ENCODE measurements at places on chromosomes 11 and 22. TPM values are rescaled to one million over a fixed set of nuclear protein-coding genes. Genes with fewer than 3 reads are reported as not detected.
A peak's percentile ranks its signal among the peaks of the same experiment; 100 is the strongest.

Gene SEZ6L
- 0.17 TPM for total RNA-seq

GRCh38 chr11:26359055-26359454 is 27.1 kb downstream of the ANO3 start:
- no peaks in the 10 kb centered on the region for H3K27me3 ChIP-seq
- no peak overlapping the region for H3K4me3 ChIP-seq
- no peak overlapping the region for H3K27ac ChIP-seq
- no peak for DNase-seq
- no peaks in the 10 kb centered on the region for H3K4me1 ChIP-seq
- no peaks in the 10 kb centered on the region for H3K36me3 ChIP-seq

DNA sequence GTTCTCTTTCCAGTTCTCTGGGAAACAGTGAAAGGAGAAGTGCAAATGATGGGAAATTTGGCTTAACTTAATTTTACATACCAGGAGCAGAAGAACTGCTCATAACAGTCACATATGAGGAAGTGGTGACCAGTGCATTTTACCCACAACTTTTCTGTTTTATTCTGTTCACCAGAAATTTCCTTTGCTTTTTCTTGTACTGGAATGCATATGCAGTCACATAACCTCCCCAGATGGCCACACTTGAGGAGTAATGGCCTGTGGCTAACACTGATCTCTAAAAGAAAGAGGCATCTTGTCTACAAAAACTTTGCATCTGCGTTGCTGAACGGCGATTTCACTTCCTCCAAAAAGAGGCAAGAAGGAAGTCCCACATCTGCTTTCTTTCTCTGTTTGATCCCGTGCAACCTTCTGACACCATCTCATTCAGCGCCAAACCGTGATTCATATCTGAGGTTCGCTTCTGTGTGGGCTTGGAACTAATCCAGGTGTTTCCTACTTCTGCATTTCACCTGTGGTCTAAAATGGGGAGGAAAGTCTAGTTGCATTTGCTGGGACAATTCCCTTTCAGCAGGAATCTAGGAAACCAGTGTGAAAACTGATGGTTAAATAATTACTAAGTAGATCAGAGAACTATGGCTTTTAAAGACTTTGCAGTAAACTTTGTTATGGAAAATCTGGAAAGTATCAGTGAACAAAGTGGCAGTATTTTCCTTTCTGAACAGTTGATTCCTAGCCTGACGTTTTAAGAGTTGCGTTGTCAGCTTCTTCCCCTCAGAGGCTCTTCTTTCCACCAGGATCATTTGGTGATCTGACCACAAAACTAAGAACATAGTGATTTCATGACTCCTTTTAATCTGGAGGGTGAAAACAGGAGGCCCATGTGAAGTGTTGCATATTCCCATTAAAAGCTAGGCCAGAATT is 4.2 kb upstream of the MPEG1 start:
- DNase-seq = peak; percentile 72
- H3K4me1 ChIP-seq = no peaks in the 10 kb centered on the region
- H3K36me3 ChIP-seq = no peaks in the 10 kb centered on the region

Gene VEGFB
- total RNA-seq = 36.0 TPM

GRCh38 chr11:64729851-64730382 is 6.9 kb upstream of the NRXN2 start:
- no peak overlapping the region for H3K27ac ChIP-seq
- no peaks in the 10 kb centered on the region for H3K27me3 ChIP-seq
- no peak overlapping the region for H3K4me3 ChIP-seq
- DNase-seq = no peak
- H3K36me3 ChIP-seq = no peaks in the 10 kb centered on the region

DNA sequence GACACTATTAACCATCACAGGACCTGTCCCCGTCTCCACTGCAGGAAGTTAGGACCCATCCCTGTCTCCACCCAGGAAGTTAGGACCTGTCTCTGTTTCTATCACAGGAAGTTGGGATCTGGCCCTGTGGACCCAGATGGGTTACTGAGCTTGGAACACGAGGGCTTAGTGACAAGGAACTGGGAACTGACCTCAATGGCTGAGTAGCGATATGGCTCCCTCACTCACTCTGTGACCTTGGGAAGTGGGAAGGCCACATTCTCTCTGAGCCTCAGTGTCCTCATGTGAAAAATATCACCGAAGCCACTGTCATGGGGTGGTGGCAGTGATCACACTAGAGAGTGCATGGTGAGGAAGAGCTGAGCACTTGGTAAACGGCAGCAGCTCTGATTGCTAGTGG is 59.4 kb downstream of the FBLN1 start:
- no peak for DNase-seq
- no peaks in the 10 kb centered on the region for H3K36me3 ChIP-seq
- no peaks in the 10 kb centered on the region for H3K4me1 ChIP-seq
- H3K27me3 ChIP-seq = no peaks in the 10 kb centered on the region
- H3K4me3 ChIP-seq = no peak overlapping the region
